Thyroid gland (tissue), 4 donors: ENCODE measurements at places on chromosomes 7 and 10. TPM values are rescaled to one million over a fixed set of nuclear protein-coding genes. Genes with fewer than 3 reads are reported as not detected.

CCDC71L gene
- 25.4 TPM for total RNA-seq

CUZD1 gene
- not detected for total RNA-seq

DLX6 gene
- not detected for total RNA-seq

PLCE1 gene
- total RNA-seq: 29.8 TPM

GHRHR gene
- 0.54 TPM for total RNA-seq

ARHGEF5 gene
- total RNA-seq: 86.0 TPM

MSMB gene
- not detected for total RNA-seq

PRPS1L1 gene
- total RNA-seq: not detected

ST8SIA6 gene
- total RNA-seq: 1.3 TPM

DNA sequence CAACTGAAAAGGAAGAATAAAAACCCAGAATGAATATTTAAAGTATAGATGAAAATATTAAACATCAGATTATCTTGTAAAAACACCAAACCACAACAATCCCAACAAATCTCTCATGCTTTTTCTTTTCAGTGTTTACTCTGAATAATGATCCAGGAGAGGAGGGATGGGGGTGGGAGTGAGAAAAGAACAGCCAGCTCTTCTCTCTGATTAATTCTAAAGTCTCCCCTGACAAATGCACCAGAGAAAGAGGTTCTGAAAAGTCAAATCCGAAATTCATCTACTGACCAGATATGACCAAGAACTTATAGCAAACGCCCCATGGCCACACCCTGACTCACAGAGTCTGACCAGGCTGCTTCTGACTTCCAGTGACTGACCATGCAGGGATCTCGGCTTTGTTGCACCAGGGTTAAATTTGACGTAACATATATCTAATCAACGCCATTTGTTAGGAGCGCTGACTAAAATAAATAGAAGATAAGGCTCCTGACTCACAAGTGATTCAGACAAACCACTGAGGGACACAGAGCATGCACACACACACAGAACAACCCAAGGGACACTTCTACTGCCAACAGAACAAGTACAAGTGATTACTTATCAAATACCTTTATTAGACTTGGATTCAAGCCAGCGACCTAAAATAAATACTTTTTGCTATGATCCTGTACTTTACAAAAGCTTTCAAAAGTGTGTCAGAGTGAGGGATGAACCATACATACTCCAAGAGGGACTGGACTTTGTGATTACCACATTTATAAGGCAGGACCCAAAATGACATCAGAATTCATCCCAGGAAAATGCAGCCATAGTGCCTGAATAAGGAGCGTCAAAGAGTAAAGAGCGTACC, 9.3 kb upstream of the SPOCK2 start:
- no peak for DNase-seq

GRCh38 chr7:131008840-131009711, 275.1 kb upstream of the KLF14 start:
- DNase-seq: no peak

GRCh38 chr7:33155811-33156210, 26.4 kb downstream of the BBS9 start:
- no peak for DNase-seq

DNA sequence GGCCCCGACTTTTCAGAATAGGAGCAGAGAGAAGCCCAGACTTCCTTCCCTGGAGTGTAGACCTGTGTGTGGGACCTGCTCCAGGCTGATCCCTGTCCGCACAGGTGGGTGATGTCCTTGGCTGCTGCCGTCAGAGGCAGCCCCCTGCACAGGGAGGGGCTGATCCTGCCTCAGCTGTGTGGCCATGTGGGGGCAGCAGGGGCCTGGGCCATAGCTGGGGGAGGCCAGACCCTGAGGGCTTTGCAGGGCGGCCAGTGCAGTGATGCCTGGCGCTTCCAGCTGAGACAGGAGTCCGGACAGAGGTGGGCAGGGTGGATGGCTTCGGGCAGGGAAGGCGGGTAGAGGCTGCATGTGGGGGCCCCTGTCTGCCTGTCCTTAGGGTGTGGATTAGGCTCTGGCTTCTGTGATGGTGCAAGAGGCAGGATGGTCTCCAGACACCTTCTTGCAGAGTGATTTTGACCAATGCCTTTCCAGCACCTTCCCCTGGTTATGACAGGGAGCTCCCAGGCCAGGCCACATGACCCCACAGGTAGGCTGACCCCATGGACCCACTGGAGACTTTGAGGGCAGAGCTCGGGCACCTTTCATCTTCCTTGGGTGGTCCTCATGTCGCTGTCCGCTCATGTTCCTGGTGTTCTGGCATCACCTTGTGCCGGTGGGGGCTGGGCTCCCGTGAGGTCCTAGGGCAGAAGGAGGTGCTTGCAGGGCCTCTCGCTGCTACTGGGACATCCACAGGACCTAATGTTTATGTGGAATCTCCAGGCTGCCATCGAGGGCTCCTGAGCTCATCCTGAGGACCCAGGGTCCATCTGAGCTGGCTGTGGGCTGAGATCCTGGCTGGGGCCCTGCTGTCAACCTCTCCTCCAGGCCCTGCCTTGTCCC, 141.5 kb downstream of the ADCY1 start:
- no peak for DNase-seq

DNA sequence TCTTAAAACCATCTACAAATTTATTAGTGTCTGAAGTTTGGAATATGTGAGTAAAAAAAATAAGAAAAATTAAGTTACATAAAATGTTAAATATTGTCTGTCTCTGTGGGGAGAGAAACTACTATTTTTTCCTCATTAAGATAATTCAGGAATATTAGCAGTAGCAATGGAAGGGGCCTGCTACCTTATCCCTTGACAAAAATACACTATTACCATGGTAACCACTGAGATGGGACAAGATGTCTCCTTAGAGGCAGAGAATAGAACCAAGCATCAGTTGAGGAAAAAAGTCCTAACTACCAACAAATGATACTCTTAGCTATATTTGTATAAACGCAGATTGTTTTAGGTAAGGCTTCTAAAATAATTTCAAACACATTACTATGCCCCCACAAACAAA, 150.7 kb upstream of the LSM8 start:
- no peak for DNase-seq

GRCh38 chr7:154167807-154168206, 115.6 kb downstream of the DPP6 start:
- DNase-seq: no peak

DNA sequence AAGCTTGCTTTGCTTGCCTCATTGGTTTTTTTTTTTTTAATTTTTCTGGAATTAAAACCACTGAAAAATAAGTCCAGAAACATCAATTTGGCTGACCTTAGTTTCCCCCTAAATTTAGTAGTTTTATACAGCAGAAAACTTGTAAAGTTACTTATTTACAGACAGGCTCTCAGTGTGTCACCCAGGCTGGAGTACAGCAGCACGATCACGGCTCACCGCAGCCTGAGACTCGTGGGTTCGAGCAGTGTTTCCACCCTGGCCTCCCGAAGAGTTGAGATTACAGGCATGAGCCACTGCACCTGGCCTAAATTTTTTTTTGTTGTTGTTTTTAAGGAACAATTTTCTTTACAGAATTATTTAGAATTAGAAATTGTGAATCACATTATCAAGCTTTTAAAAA, 250.5 kb downstream of the SDK1 start:
- no peak for DNase-seq

GRCh38 chr7:85289279-85289678, 102.4 kb upstream of the SEMA3D start:
- DNase-seq: no peak

DNA sequence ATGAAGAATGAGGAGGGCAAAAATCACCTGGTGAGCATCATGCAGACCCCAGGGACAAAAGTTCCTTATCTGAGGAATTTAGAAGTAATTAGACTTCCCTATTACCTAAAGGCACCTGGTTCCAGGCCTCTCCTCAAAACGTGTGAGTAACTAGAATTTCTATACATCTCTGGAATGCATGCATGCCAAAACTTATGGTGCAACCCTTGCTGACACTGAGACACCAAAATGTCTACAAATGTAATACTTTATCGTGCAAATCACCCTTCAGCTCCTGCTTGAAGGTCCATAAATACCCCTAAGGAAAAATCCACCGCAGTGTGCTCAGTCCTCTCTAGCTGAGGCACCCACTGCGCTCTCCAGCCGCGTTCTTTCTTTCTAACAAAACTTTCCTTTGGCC, 84.2 kb downstream of the PAXIP1 start:
- DNase-seq: no peak

- no peak for DNase-seq
These were observed 669.3 kb upstream of the LRRN3 start for GRCh38 chr7:110421490-110422241.

- DNase-seq: no peak
These were observed 333.7 kb downstream of the NRG3 start for GRCh38 chr10:82208726-82209125.

DNA sequence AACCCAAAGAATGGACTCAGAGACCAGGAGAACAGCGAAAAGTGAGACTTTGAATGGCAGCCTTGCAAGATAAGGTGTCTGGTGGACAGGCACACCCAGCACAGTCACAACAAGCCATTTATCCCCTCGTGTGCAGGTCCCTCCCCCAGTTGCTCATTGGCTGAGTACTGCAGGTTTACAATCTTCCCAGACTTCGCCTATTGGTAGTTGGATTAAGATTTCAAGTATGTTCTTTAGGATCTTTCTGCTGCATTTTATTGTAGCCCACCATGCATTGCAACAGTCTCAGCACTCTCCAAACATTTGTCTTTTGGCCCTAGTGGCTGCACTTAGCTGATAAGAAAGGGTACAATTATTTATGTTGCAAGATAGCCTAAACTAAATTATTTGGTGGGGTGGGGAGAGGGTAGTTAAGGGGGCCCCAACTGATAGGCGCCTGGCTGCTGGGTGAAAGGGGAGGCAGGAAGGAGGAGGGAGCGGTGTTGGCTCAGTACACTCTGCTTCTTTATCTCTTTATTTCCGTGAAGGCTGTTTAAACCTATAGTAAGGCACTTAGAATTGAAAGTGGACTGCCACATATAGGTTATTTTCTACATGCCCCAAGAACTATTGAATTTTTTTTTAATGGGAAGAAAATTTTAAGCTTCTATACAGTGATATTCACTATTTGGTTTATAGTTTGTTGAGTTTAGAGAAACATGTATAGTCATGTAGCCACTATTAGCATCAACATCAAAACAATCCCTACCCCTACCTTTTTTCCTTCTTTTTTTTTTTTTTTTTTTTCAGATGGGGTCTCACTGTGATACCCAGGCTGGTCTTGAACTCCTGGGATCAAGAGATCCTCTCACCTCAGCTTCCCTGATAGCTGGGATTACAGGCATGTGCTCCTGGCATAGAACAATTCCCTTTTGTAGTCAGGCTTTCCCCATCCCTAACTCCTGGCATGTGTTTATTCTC, 54.2 kb downstream of the GUSB start:
- DNase-seq: no peak

DNA sequence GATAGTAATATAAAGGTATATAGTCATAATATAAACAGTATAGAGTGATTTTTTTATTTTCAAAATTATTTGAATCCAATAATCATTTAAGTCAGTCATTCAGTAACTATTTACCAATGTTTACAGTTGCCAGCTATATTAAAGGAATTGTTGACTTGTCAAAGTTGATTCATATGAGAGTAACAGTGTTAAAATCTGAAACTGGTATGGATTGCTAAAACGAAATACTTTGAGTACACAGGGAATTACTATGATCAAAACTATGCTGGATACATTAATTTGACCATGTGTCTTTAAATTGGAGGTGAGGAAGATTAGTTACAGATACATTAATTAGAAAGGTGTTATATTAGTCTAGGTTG, 282.6 kb downstream of the ADK start:
- DNase-seq: no peak

- DNase-seq: no peak
These were observed 32.8 kb upstream of the FGL2 start for GRCh38 chr7:77232467-77232866.

- DNase-seq: no peak
These were observed 26.3 kb downstream of the MACROH2A2 start for GRCh38 chr10:70078937-70079336.

DNA sequence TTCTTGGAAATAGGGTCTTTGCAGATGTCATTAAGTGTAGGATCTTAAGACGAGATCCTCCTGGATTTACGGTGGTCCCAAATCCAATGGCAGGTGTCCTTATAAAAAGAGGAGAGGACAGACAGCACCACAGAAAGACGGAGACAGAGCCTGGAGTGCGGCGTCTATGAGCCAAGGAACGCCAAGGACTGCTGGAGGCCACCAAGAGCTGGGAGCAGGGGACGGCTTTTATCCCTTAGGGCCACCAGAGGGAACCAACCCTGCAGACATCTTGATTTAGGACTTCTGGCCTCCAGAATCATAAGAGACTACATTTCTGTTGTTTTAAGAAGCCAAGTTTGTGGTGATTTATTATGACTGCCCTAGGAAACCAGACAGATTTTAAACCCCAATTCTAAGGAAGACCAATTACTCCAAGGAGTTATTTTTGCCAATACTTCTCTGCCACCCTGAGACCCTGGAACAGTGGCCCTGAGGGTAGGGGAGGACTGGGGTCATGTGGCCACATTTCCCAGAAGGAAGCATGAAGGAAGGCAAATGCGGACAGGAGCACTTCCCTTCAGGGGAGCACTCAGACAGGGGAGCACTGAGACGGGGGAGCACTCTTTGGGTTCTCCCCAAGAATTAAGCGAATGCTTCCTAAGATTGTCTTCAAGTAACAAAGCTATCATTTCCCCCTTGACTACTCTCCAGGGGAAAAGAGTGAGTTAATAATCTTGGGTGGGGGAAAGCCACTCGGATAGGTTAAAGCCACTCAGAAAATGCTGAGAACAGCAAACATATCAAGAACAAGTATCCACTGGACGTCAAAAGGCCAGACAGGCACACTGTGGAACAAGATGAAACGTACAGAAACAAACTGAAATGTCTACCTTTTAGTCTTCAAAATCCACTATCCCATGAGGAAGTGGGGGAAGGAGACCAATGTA, 67.5 kb downstream of the CHST15 start:
- no peak for DNase-seq

DNA sequence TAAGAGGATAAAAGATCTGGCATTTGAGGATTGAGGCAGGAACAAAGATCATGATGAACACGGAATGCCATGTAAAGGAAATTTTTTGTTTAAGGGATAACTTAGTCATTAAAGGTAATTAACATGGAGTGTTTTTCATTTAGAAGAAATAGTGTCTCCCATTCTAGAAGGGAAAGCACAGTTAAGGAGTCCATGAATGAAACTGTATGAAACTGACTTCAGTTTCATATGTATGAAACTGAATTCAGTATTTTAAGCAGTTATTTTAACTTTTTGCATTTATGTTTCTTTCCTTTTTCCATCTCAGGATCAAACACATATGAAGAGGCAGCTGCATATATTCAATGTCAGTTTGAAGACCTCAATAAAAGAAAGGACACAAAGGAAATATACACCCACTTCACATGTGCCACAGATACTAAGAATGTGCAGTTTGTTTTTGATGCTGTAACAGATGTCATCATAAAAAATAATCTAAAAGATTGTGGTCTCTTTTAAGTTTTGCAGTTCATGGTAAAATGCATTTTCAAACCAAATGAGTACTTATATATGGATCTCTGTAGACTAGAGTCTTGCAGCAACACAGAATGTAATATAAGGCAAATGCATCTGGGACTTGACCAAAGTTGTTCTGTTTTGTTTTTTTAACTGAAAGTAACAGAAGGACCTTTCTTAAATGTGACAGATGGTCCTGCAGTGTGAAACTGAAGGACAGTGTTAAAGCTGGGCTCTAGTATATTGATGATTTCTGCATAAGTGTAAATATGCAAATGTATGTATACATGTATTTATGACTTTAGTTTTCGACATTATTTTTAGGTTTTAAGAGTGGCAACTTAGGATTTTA, 82.6 kb downstream of the GNAI1 start:
- DNase-seq: no peak

- no peak for DNase-seq
These were observed 339.1 kb downstream of the SEMA3D start for GRCh38 chr7:84847790-84848189.
